ENCODE measurements at places on chromosomes 2 and 18.

DNA sequence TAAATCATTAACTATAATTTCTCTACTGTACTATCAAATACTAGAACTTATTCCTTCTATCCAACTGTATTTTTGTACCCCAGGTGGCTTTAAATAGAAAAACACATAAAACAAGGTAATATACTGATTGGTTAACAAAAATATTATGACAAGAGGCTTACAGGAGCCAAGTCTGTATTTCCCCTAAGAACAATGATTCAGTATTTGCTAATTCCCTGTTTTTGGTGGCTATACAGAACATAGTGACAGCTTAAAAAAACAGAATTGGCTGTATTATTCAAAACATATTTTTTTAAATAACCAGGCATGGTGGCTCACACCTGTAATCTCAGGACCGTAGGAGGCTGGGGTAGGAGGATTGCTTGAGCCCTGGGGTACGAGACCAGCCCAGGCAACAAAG lies 16.3 kb downstream of the RTN4 start:
- no peak for DNase-seq

DNA sequence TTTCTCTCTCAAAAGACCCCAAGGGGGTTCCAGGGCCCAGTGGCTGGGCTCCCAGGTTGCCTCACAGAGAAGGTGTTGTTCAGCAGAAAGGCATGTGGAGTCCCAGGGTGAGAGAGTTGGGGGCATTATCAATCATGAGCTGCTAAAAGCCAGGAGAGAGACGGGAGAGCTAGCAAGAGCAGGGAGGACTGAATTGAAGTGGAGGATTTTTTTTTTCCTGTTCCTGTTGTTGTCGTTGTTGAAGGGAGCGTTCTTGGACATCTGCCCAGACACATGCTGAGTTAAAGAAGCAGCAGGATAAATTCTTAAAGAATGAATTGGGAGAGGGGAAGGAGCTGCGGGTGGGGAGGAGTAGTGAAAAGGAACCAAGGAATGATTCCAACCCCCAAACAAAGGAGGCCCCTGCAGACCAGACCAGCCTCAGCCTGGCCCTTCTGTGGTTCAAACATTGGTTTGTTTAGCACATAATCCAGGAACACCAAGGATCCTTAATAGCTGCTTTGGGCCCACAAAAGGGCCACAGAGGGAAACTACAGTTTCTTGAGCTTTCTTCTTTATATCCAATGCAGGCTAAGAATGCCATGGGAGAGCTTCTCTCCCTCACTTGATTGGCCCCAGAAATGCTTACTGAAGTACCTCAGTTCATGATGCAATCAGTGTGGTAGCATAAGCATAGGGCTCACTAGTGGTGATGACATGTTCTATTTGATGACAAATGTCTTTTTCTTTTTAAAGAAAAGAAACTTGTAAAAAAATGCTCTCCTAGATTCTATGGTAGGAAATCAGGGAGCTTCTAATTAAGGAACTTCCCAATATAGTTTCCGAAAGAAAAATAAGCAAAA lies 146.0 kb downstream of the SETBP1 start:
- no peak for DNase-seq

DNA sequence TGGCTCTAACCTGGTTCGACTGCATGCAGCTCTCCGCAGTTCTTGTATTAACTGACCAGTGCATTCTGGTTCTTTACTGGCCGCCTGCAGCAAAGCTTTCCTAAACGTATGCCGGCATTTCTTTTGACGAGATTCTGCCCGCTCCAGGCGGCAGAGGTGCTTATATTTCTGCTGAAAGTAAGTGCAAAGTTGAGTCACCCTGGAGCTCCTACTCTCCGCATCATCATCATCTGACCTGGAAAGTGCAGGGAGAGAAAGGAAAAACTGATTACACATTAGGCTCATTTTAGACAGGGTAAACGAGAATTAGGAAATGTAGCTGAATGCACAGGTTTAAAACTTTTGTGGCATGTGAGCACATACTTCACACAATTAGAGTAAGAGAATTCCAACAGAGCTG lies 57.9 kb downstream of the INO80D start:
- no peak for DNase-seq

- DNase-seq: no peak
Observed at GRCh38 chr2:42249887-42250286, 80.7 kb downstream of the EML4 start.

All from stimulated activated CD4-positive, alpha-beta T cell treated with anti-CD3 and anti-CD28 coated beads, Interleukin-12 subunit alpha, Interleukin-12 subunit beta, amount 100 ng/mL, for 48 hours (primary cell).